Natural killer cell (primary cell): ENCODE measurements at places on chromosomes 3 and 15. TPM values are rescaled to one million over a fixed set of nuclear protein-coding genes. Genes with fewer than 3 reads are reported as not detected.

GRCh38 chr15:38690719-38691332, 126.2 kb upstream of the RASGRP1 start:
- DNase-seq, result peak; percentile 70

Gene GPD1L
- 28.4 TPM for total RNA-seq

GRCh38 chr3:10725067-10725466, 91.0 kb upstream of the SLC6A11 start:
- DNase-seq, result no peak

DNA sequence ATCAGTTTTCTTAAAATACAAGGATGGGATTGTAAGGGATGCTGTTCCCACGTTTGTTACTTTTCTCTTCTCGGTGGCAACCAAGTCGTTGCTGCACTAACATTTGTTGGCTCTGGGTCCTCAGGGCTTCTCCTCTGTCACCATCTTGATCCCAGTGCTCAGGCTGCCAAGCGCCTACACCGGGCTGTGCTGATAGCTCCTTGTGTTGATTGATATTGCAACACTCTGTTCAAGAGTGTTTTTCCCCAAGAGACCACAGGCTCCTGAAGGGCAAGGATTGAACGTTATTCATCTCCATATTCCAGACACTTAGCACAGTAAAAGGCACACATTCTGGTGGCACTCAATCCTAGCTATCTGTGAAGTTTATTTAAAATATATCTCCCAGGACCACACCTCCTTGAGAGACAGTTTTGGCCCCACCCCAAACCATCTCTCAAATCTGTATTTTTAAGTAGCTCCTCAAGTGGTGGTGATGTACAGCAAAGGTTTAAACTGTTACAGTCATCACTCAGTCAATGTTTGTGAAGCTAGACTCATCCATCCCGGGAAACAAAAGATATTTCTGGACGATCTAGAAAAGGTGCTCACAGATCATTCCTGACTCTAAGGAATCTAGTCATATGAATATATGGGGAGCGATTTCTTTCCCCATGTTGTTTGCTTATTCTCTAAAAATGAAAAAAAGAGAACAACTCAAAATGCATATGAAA, 38.5 kb upstream of the FOXP1 start:
- DNase-seq, result no peak

- no peak for DNase-seq
Observed at GRCh38 chr3:126353694-126354321, 3.4 kb downstream of the KLF15 start.
